ENCODE measurements at places on chromosomes 16 and 17. TPM values are rescaled to one million over a fixed set of nuclear protein-coding genes. Genes with fewer than 3 reads are reported as not detected.

Gene C17orf67
- polyA plus RNA-seq = 1.1 TPM

Gene RHBDL1
- 4.1 TPM for polyA plus RNA-seq

Gene PHOSPHO1
- polyA plus RNA-seq = 0.48 TPM

Gene SDR42E2
- not detected for polyA plus RNA-seq

Gene UTS2R
- not detected for polyA plus RNA-seq

Gene NOTUM
- 0.05 TPM for polyA plus RNA-seq

Gene PRSS33
- not detected for polyA plus RNA-seq

Gene OMG
- not detected for polyA plus RNA-seq

Gene RNF112
- polyA plus RNA-seq = 5.7 TPM

Gene CCDC43
- 9.3 TPM for polyA plus RNA-seq

Gene SLC47A1
- not detected for polyA plus RNA-seq

Gene SEPTIN1
- polyA plus RNA-seq = 0.24 TPM

Gene LLGL2
- polyA plus RNA-seq = 0.72 TPM

Gene ABCC12
- not detected for polyA plus RNA-seq

Gene CCL17
- not detected for polyA plus RNA-seq

Gene TAC4
- polyA plus RNA-seq = not detected

Gene PRR35
- polyA plus RNA-seq = not detected

Gene CRHR1
- polyA plus RNA-seq = not detected

Gene PHLPP2
- 5.8 TPM for polyA plus RNA-seq

Gene SERPINF2
- polyA plus RNA-seq = not detected

Gene XYLT1
- 9.0 TPM for polyA plus RNA-seq

Gene C16orf86
- 0.63 TPM for polyA plus RNA-seq

Gene BMERB1
- polyA plus RNA-seq = 32.9 TPM

Gene ZPBP2
- not detected for polyA plus RNA-seq

Gene PRCD
- polyA plus RNA-seq = 0.32 TPM

Gene ATP6V0A1
- 36.2 TPM for polyA plus RNA-seq

Gene EFNB3
- polyA plus RNA-seq = 2.0 TPM

Gene TOM1L1
- 13.0 TPM for polyA plus RNA-seq

Gene SEBOX
- not detected for polyA plus RNA-seq

Gene PRSS8
- polyA plus RNA-seq = not detected

Gene MPP3
- 11.9 TPM for polyA plus RNA-seq
